ENCODE measurements at places on chromosomes 6 and 20. TPM values are rescaled to one million over a fixed set of nuclear protein-coding genes. Genes with fewer than 3 reads are reported as not detected.

OLIG3 gene
- total RNA-seq = not detected

SLC16A10 gene
- not detected for total RNA-seq

RNF146 gene
- total RNA-seq = 40.8 TPM

PCK1 gene
- not detected for total RNA-seq

CCN2 gene
- 276 TPM for total RNA-seq

MYLK4 gene
- total RNA-seq = 0.38 TPM

HSPA12B gene
- 11.6 TPM for total RNA-seq

CDSN gene
- under 0.01 TPM for total RNA-seq

CLPSL1 gene
- not detected for total RNA-seq

SYNDIG1 gene
- not detected for total RNA-seq

PDYN gene
- not detected for total RNA-seq

SAMD5 gene
- 1.2 TPM for total RNA-seq

MKKS gene
- total RNA-seq = 3.5 TPM

LAMA4 gene
- 491 TPM for total RNA-seq

OR12D1 gene
- not detected for total RNA-seq

LGSN gene
- not detected for total RNA-seq
